ENCODE measurements at places on chromosomes 11 and 22.

- peak; percentile 36 for DNase-seq
Measured at GRCh38 chr22:40265783-40266182, 80.5 kb upstream of the ADSL start.

DNA sequence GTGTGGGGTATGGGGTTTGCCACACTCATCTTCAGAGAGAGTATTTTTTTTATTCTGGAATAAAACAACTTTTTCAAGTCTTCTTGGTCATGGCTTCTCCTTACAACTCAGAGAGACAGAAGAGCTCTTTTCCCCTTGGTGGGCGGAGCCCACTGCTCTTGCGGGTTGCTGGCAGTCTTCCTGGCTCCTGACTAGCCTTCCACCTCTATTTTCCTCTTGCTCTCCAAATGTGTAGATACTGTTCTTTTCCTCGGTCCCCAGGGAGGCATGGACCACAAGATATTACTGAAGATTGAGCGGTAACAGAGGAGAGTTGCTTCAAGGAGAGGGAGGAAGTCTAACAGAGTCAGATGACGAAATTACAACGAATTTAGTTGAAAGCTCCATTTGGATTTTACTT is 210.6 kb downstream of the NTM start:
- DNase-seq: no peak

- no peak for DNase-seq
Measured at GRCh38 chr22:43539572-43540528, 128.0 kb downstream of the MPPED1 start.

DNA sequence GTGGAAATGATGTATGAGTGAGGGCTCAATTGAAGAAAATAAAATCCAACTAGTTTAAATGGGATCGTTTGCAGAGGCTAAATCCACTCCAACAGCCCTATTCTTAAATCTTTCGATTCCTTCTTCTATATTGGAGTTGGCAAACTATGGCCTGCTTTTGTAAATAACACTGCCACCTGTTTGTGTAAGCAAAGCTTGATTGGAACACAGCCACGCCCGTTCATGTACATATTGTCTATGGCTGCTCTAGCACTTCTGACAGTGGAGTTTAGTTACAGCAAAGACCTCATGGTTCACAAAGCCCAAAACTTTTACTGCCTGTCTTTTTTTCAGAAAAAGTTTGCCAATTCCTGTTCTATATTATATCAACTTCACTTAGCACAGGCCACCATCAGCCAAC is 40.6 kb upstream of the RCN1 start:
- no peak for DNase-seq

DNA sequence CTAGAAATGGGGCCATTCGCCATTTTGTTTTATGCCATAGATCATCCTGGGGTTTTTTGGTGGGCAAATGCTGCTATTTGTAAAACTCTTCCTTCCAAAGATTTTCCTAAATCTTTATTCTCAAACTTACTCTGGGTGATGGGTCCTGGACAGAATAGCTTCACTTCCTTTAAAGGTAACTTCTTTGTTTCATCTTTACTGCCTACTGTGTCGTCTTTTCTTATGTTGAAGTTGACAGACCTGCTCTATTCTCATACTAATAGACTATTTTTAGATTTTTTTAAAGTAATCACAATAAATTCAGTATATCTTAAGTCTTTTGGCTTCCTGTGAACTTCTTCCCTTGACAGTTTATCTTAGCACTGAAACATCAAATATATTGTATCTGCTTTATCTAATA is 98.6 kb downstream of the YAP1 start:
- no peak for DNase-seq

DNA sequence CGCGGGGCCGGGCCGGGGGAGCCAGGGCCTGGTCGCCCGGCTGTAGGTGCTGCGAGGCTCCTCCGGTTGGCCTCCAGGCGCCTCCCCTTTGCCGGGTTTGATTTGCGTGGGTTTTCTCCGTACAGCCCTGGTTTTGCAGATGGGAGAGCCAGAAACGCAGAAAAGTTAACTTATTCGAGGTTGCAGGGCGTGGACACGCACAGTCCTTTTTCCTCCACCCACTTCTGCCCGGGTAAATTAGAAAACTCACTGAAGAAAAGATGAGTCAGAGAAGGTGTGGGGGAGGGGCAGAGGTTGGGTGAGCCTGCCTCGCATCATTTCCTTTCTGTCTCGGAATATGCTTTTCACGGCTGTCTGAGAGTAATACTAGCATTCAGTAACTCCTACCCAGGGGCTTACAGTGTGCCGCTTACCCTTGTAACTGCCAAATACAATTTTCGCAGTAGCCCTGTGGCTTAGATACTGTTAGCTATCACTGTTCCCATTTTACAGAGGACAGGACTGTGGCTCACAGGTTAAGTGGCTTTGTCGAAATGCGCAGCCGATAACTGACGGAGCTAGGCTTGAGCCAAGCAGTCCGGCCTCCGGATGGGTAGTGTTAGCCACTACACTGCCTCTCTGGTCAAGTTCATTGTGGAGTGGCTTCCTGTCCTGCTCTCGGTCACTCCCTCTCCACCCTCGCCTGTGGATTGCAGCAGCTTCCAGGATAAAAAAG is 812 bp downstream of the FADD start:
- DNase-seq: peak; percentile 95

DNA sequence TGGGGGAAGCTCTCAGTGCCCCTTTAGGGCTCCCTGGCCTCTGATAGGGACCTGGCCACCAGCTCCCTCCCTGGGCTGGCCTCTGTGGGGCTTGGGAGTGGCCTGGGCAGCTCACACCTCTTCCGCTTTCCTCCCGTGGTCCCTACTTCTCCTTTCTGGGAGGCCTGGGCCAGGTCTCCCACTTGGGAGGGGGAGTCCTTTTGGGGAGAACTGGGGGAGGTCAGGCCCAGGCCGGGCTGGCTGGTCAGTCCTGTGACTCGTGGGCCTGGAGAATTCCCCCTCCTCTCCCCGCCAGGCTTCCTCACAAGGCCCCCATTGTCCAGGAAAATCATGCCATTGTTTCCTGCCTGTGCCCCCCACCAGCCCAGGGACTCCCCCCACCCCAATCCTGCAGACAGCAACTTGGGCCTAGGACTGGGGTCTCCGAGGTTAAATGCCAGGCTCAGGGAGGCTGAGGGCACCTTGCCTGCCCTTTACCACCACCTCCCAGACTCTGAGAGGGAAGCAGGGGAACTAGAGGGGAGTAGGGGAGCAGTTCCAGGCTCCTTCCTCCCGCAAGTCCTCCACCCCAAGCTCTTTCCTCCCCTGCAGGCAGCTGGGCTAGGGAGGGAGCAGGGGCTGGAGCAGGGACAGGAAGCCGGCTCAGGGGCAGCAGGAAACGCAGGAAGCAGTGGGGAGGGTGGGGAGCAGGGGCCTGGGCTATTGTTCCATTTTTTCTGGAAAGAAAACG is 2.8 kb downstream of the MAP3K11 start:
- DNase-seq: no peak

DNA sequence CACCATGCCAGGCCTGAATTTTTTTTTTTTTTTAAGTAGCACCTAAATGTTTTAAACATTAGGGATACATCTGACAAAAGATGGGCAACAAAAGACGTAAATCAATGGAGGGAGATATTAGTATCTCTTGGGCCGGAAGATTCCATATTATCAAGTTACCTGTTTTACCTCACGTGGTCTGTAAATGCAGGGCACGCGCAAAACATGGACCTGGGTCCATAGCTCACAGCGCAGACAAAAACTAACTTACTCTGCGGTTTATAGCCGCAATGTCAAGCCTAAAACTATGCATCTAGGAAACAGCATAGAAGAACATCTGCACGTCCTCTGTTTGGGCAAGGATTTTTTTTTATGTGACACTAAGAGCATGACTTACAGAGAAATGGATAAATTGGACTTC is 31.5 kb upstream of the PANX2 start:
- no peak for DNase-seq

DNA sequence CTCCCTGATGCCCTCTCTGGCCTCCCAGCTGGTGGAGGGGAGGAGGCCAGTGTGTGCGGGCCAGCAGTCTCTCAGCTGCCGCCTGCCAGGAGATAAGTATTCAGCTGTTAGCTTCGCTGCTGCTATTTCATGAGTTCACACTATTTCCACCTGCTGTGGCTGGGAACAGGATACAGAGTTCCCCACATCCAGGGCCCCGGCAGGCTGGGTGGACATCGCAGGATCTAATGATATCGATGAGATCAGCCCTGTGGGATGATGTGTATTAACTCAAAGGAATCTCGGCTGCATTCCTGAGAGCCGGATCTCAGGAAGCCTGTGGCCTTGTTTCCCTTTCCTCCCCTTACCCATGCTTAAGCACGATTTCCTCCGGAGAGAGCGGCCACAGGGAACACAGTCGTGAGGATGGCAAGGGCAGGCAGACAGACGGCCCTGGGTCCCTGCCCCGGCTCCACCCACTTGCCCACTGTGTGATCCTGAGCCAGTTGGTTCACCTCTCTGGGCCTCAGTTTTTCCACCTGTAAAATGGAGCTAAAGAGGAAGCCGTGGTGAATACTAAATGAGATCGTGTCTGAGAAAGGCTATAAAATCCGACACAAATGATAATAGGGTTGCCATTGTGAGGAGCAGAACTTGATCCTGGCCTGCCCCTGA is 6.5 kb upstream of the PVALB start:
- peak; percentile 58 for DNase-seq

GRCh38 chr11:32584921-32585320 is 1.3 kb downstream of the EIF3M start:
- DNase-seq: peak; percentile 20

DNA sequence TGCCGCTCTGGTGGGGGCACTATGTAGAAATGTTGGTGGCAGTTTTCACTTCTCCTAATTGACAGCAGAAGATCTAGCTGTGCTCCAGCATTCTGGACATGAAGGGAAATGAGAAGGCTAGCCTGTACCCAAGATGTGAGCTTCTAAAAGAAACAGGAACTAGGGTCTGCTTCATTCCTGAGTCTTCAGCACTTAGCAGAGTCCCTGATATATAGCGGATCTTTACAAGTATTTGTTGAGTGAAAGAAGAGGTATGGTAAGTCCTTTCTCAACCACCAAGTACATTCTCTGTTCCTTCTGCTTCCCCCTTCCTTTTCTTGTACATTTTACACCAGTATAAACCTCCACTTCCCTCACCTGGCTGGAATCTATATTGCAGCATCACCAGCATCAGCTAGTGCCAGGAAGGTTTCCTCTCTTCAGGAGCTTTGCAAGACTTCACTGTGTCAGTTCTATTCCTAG is 408.3 kb upstream of the CADM1 start:
- no peak for DNase-seq

- no peak for DNase-seq
Measured at GRCh38 chr22:49906071-49906798, 12.0 kb downstream of the ALG12 start.

- DNase-seq: peak; percentile 84
Measured at GRCh38 chr11:20031155-20032001, 128.9 kb downstream of the DBX1 start.

- peak; percentile 89 for DNase-seq
Measured at GRCh38 chr11:124402326-124402922, 3.6 kb upstream of the OR8B3 start.

DNA sequence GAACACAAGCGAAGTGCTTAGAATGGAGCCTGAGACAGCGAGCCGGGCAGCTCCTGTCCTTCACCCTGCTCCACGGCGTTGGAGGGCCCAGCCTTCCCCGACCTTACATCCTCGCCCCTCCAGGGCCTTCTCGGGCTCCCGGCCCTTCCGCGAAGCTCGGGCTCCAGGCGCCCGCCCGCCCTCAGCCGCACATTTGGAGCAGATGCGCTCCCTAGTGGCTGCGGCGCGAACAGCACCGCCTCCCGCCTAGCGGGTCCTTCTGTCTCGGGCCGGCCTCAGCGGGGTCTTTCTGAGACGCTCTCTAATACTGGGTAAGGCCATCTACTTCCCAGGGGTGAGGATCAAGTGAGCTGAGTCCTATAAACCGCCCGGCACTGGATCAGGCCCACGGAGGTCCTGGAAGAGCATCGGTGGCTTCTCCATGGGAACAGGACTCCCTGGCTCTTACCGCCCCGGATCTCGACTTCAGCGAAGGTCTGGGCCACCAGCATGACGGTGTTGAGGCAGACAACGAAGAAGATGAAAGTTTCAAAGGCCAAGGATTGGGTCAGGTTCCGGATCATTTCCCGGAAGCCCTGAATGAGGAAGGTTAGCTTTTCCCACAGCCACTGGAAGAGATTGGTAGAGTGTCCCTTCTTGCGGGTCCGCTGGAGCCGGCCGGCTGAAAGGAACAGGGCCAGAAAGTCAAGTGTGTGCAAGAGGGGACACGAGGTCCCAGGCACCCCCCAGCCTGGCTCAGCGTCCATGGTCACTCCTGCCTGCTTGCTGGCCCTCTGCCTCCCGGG is 3.7 kb downstream of the CATSPER1 start:
- peak; percentile 75 for DNase-seq

DNA sequence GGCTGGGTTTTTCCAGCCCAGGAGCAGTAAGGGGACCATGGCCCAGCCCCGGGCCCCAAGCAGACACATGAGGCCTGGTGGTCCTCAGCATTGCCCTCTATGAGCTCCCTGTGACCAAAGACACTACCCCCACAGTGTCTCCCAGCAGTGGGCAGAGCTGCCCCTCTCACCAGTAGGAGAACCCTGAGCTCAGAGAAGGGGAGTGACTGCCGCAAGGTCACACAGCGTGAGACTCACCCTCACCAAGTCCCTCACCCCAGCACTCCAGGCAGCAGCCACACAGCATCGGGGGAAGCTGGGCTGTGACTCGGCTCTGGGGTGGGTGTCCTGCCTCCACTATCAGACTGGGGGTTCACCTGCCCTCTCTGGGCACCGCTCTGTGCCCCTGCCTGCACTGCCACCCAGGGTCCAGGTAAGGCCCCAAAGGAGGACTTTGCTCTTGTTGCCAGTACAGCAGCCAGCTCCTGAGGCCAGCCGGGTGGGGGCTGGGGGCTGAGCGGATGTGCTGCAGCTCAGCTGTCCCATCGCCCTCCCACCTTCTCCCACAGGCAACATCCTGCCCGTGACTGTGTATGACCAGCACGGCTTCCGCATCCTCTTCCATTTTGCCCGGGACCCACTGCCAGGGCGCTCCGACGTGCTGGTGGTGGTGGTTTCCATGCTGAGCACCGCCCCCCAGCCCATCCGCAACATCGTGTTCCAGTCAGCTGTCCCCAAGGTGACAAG is 7.9 kb upstream of the SH3BP1 start:
- DNase-seq: no peak

DNA sequence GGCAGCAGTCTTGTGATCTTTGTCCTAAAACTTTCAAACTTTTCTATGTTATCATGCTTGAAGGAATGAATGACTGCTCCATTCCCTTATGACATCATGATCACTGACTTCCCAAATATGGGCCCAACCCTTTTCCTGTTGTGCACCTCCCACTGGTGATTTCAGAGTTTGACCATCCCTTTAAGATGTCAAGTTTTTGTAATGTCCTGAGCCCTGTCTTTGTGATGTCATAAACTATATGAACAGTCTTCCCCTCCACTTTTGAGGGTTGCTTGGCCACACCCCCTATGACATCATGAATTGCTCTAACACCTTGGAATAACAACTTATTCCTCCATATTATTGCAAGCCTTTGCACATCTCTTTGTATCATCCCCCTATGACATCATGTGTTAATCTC is 16.5 kb upstream of the NUCB2 start:
- no peak for DNase-seq

GRCh38 chr11:122226810-122227379 is 110.9 kb upstream of the BLID start:
- peak; percentile 36 for DNase-seq

GRCh38 chr11:11347592-11347991 is 5.5 kb downstream of the CSNK2A3 start:
- no peak for DNase-seq

All from ELR (cell line).